Activated T-helper 17 cell treated with anti-CD3 and anti-CD28 coated beads, Interleukin-2, amount 50 U/mL, for 72 hours (primary cell): ENCODE measurements at places on chromosomes 3 and 15.

DNA sequence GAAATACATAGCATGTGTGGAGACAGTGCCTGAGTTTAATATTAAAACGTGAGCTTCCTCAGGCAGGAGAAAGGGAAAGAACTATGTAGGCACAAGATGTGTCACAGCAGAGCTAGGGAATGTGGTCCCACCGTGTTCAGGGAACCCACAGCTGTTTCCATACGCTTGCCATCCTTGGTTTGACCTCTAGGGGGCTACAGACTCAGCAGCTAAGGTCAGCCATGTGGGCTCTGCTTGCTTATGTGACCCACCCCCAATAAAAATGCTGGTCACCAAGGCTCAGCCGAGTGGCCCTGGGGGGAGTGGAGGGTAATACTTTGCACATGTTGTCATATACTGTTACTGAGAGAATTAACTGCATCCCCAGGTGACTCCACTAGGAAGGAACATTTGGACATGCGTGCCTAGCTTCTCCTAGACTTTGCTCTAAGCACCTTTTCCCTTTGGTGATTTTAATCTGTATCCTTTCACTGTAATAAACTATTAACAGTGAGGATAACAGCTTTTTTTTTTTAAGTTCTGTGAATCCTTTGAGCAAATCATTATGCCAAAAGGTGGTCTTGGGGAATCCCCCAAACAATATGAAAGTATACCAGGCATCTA is 3.3 kb downstream of the TUBGCP5 start:
- ATAC-seq: no peak

- no peak for ATAC-seq
Observed at GRCh38 chr3:169931747-169932520, 20.6 kb downstream of the SAMD7 start.

DNA sequence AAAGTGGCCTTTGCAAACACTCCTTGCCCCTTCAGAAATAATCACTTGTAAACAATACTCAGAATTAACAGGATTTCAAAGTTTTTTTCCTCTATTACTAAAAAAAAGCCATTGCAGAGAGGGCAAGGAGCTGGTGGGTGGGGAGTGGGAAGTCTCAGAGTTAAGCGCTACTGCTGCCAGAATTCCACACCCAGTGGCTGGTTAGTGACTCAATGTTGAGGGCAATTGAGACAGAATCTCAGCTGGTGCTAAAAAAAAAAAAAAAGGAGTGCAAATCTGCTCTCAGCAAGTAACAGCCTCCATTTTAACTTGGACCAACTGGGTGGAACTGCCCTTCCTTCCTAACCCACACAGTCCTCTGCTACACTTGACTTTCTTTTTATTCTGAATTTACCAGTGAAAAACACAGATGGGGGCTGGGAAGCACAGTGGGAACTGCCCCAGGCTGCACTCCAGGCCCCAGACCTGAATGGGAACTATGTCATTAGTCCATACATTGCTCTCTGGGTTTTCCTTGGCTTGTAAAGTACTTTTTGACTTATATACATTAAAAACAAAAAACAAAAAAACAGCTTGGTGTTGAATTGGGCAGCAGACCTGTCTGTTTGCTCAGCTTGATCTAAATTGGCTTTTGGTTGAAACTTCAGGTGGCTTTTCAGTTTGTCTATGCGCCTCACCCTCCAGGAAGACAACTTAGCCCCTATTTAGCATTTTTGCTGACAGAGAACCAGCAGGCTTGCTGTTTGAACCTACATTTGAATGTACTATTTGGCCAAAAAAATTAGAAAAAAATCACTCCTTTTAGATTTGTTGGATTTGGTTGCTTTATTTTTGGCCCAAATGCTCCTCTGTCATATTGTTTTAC is 357.8 kb upstream of the TBL1XR1 start:
- peak; percentile 50 for ATAC-seq

DNA sequence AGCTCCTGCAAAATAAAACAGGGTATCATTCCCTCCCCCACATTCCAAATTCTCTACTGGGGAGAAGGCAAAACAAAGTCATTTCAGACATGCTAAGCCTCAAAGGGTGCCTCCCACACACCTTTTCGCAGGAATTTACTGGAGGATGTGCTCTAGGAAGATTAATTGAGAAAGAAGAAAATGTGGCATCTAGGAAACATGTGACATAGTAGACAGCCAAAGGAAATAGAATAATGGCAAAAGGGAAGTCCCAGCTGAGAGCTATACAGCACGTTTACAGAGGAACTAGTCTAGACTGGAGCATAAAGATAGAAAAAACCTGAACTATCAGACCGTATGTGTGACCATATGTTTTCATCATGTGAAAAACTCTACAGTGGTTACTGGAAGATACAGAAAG is 58.8 kb upstream of the MELTF start:
- no peak for ATAC-seq

GRCh38 chr3:102485701-102486100 is 50.9 kb downstream of the ZPLD1 start:
- no peak for ATAC-seq

GRCh38 chr3:160673188-160673587 is 3.8 kb upstream of the ARL14 start:
- no peak for ATAC-seq

DNA sequence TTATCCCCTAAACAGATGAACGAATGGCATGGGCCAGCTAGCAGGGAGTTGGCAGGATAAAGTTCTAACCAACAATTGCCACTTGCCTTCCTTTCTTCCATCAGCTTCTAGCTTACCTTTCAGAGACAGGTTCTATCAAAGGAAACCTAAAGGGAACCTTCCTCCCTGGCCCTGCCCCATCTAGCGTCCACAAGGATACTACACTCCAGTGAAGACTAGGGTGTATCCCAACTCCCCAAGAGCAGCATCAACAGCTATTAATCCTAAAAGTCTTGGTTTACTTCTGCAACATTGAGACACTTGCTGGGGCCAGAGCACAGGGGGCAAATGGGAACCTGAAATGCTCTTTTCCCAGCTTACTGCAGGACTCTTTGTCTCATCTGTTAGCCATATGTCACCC is 37.0 kb upstream of the TMC3 start:
- no peak for ATAC-seq

DNA sequence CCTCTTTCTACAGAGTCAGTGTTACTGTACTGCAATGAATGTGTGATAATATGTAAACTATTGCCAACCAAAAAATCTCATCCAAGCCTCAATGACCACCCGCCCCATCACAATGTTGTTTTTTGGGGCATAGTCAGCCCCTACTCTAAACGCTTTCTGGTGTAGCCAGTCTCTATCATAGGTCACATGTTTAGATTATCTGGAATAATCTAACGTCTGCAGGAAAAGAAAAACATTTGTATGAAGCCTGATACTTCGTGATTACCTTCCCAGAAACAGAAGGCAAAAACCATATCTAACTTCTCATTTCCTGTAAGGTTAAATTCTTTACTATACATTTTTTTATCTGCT is 1331.8 kb upstream of the GBE1 start:
- no peak for ATAC-seq

DNA sequence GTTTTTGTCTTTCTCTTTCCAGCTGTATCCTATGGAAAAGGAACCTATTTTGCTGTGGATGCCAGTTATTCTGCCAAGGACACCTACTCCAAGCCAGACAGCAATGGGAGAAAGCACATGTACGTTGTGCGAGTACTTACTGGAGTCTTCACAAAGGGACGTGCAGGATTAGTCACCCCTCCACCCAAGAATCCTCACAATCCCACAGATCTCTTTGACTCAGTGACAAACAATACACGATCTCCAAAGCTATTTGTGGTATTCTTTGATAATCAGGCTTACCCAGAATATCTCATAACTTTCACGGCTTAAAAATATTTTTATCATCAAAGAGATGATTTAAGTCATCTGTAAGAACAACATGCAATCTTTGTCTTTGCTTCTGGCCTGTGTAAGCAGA is 44.9 kb upstream of the PARP14 start:
- no peak for ATAC-seq

DNA sequence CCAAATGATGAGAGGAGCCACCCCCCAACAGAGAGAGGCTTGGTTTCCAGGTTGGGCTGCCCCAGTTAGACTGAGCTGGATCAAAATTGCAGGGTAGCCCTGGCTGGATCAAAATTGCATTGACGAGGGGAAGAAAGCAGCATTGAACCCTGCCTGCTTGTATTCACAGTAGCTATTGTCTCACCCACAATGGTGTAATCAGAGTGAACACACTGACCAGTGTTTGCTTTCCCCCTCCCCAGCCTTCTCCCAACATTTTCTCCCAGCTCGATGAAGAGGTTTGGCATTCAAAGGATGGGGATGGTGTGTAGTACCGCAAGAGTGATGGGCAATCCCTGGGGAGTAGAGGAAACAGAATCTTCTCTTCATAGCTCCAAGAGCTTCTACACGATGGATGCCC is 223.8 kb downstream of the ADAMTS9 start:
- ATAC-seq: no peak

GRCh38 chr3:33758864-33759263 is 39.6 kb upstream of the PDCD6IP start:
- ATAC-seq: no peak

DNA sequence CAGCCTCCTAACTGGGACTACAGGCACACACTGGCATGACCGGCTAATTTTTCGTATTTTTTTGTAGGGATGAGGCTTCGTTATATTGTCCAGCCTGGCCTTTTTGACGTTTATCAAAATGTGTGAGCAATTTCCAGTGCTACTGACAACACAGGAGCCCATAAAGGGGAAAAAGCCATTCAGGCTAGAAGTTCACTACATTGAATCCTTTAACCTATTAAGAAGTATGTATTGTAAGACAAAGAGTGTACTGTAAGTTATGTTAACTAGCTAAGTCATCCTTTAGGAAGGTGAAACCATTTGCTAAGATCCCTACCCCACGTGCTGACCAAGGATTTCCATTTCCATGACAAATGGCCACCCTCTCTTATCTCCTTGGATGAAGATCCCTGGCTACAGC is 156.8 kb downstream of the FOXB1 start:
- no peak for ATAC-seq

- ATAC-seq: peak; percentile 78
Observed at GRCh38 chr3:11642431-11643191, 1.1 kb downstream of the VGLL4 start.

DNA sequence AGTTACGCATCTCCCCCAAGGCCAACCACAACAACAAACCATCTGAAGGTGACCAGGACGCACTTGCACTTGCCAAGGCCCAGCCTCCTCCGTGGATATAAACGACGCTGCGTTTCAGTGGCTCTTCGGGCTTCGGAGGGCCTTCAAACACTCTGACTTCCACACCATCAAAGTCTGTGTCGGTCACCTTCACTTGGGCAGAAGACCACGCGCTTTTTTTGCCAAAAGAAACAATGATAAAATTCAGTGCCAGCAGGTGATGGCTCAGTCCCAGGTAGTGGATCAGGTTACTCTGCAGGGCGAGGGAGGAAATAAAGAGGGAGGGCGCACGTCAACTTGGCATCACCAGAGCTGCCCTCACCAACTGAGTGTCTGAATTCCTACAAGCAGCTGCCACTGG is 63.0 kb downstream of the NCEH1 start:
- no peak for ATAC-seq

DNA sequence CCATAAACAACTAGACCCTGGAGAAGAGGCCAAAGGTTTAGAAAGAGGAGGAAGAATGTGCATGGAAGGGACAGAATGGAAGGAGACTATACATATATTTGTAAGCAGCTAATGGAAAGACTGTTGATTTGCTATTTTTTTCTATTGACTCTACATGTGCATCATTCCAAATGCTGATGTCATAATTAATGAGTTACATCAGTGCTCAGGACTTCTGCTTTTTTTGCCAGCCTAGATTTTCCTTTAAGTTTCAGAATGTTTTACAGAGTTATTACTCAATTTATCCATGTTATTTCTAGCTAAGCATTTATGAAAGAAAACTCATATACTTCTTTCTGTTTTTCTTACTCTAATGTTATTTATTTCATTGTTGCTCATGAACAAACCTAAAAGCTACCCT is 62.6 kb upstream of the VGLL3 start:
- no peak for ATAC-seq

GRCh38 chr15:74165461-74165860 is 8.0 kb upstream of the ISLR start:
- ATAC-seq: no peak

- no peak for ATAC-seq
Observed at GRCh38 chr3:146241523-146242240, 9.2 kb downstream of the PLSCR4 start.

GRCh38 chr15:39056357-39056756 is 491.7 kb upstream of the RASGRP1 start:
- no peak for ATAC-seq

- peak; percentile 33 for ATAC-seq
Observed at GRCh38 chr15:38069511-38070011, 135.1 kb downstream of the TMCO5A start.

- ATAC-seq: no peak
Observed at GRCh38 chr3:173755161-173755560, 357.6 kb downstream of the NLGN1 start.

GRCh38 chr15:38745126-38745525 is 180.5 kb upstream of the RASGRP1 start:
- ATAC-seq: no peak

DNA sequence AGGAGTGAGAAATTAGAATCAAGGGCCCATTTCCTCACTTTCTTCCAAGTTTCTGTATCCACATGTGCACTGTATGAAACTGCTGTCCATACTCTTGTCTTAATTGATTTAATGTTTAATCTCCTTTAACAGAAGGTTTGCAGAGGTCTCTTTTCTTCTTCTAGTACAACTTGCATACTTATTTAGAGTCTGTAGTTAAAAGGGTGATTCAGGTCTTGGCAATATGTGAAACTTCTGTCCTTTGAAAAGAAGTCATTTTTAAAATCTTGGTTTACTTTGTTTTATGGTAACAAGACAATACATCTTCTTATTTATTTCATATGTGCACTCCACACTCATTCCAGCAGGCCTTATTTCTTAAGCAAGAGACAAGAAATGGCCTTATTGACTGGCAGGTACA is 25.8 kb downstream of the TMEM45A start:
- ATAC-seq: no peak

DNA sequence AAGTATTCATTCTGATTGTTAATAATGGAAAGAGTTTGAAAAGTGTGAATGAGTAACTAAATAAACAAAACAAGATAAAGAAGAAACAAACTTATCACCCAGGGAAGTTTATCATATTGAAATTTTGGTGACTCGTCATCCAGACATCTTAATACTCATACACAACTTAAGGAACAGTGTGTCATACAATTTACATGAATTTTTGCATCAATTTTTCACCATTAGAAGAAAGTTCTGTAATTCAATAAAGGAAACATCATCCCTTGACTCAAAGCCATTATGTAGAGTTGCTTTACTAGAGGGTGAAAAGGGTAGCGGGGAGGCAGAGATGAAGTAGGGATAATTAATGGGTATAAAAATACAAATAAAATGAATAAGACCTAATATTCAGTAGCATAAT is 536.2 kb downstream of the GRM7 start:
- no peak for ATAC-seq
